ENCODE measurements at places on chromosomes 1 and 21.
A peak's percentile ranks its signal among the peaks of the same experiment; 100 is the strongest.

GRCh38 chr1:247441606-247442005 is 16.3 kb downstream of the OR2B11 start:
- DNase-seq: no peak

GRCh38 chr1:53710584-53710983 is 28.4 kb downstream of the GLIS1 start:
- no peak for DNase-seq

GRCh38 chr1:221877311-221877710 is 135.4 kb upstream of the DUSP10 start:
- DNase-seq: no peak

- DNase-seq: no peak
Observed at GRCh38 chr1:204112876-204113730, 38.7 kb downstream of the ETNK2 start.

DNA sequence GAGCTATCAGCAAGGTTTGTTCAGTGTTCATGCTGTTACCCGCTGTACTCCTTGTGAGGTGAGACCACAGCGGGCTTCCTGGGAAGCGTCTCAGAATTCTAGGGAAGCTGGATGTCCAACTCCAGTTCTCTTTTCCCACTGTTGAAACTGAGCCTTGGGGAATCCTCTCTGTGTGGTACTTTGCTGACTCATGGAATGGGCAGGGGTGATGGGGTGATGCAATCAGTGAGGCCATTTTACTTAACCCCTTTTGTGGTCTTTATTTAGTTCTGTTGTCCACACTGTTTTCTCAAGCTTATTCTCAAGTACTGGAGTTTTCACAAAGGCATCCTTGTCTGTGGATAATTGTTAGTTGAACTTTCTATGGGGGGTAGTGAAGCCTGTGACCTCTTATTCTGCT is 42.6 kb downstream of the ACKR1 start:
- DNase-seq: no peak

- peak; percentile 19 for DNase-seq
Observed at GRCh38 chr1:218656301-218657037, 311.3 kb downstream of the TGFB2 start.
